ENCODE measurements at places on chromosomes 3 and 15.

GRCh38 chr3:33091746-33092145, 5.2 kb downstream of the GLB1 start:
- no peak for DNase-seq

DNA sequence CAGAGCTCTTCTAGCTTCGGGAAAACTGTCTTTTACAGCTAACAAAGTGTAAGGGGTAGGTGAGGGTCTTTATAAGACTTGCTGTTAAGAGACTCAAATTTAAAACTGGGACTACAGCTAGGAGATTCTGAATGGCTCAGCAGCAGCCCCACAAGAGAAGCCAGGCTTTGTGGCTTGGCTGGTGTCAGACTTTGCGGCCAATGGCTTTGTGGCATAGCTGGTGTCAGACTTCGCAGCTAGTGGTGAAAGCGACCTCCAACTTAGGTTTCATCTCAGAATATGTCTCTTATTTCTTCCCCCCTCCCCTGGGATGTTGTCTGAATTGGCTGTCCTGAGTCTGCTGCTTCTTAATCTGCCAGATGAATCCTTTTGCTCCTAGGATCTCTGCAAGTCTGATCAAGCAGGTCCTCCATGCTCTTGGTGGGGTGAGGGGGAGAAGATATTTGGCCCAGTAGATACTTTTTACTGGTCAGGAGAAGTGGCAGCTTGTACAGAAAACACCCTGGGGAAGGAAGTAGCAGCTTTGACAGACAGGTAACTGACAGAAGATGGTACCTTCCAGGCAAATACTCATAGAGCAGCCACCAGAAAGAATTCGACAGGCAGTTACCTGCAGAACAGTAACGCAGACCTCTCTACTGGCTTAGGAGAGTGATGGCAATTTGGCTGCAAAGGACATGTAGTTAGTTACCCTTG, 8.4 kb downstream of the BOC start:
- no peak for DNase-seq

DNA sequence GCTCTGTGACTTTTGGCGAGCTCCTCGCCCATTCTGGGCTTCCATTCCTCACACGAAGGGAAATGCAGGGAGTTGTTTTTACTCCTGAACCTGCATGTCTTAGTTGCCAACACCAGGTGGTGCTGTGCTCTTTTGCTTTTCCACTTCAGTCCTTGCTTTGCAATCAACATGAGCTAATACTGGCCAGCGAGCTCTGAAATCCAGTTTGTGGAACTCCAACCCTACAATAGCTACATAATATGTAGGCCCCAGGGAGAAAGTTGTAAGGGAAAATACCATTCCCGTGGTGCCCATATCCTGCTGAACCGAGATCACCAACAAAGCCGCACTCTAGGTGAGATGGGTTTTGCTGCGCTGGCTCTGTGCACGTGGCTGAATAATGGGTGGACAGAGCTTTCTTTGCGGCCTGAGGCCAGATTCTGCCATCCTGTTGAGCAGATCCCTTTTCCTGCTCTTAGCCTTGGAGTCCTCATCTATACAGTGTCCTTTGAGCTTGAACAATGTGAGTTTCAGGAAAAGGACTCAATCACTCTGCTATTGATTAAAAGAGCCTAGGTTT, 25.0 kb downstream of the LSM3 start:
- DNase-seq, result no peak

GRCh38 chr3:115626721-115627120, 3.4 kb downstream of the GAP43 start:
- DNase-seq, result no peak

DNA sequence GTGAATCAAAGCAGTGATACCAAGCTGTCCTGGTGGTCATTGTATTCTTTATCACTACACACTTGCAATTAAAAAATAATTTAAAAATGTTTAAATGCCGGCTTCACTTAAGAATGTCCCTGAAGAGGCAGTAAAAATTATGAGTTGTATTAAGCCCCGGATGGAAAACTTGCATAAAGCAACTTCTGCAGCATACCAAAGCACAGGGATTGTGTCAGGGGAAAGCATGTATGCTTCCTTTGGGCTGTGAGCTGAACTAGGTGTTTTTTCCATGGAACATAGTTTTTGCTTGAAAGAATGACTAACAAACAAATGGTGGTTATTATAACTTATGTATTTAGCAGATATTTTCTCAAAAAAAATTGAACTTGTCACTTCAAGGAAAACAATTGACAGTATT, 143.1 kb downstream of the ARNT2 start:
- no peak for DNase-seq

DNA sequence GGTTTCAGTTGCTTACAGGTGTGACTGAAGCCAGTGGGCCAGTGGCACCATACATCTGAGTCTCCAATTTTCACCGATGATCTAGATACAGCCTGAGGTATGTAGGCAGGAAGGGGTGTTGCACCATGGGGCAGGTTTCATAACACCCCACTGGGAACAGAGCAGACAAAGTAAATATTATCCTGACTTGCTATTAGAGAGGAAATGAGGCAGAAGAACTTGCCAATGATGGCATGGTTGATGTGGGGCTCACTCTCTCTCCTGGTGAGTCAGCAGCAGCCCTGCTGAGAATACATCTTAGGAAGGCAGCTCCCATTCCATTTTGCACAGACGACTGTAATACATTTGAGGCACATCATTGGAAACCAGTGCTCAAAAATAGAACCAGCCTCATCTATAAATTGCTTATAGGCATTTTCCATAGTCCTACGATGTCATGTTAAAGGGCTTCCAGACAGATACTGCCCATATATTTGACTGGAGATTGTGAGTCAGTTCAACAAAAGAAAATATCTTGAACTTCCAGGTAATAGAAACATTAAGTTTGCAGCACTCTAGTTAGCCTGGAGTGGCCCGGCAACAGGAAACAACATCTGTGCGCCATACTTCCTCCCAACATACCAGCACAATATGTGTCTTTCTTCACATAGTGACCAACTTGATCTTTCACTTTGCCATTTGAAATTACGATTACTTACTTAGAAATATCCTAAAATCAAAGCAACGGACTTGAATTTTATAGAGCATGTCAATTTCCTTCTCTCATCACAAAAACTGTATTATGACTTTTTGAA, 175.5 kb downstream of the NECTIN3 start:
- no peak for DNase-seq

DNA sequence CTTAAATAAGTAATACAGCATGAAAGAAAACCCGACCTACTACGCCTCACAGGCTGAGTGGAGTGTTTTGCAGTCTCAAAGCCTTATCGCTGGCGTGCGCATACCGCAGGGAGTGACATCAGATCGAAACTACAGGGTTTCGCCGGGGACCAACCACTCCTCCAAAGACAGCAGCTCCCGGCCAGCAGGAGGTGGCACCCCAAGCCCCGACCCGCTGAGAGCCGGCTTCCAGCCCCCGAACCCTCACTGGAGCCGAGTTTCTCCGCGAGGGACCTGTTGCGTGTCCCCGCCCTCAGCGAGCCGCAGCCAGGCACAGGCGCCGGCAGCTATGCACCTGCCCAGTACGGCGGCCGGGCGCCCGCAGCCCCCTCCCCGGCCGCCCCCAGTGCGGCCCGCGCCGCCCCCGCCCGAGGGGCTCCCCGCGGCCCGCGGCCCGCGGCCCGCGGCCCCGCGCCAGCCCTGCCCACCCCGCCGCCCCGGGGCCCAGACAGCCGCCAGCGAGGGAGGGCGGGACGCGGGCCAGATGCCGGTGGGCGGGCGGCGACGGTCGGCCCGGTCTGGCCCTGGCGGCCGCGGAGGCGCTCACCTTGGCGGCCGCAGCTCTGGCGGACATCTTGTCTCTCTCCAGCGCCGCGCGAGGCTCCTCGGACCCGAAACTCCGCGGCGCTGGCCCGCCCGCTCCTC, 710 bp downstream of the TJP1 start:
- no peak for DNase-seq

GRCh38 chr3:47266709-47267489, 15.7 kb downstream of the KIF9 start:
- DNase-seq, result no peak

GRCh38 chr3:21585216-21585740, 165.7 kb downstream of the ZNF385D start:
- DNase-seq, result no peak

DNA sequence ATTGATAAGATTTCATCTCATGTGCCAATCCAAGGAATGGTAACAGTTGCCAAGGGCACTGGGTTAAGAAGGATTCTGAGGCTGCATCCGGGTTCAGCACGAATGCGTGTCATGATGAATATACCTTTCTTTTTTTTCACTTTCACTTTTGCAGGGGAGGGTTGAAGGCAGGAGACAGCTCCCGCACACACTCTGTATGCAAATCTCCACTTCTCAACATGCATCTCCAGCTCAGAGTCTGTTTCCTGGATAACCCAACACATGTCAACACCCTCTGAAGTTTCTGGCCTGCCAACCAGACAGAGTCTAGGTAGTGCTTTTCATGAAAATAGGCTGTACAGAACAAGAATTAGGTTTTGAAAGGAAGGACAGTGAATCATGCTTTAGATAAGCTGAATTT, 21.6 kb downstream of the B4GALT4 start:
- no peak for DNase-seq

- no peak for DNase-seq
These were observed 265.6 kb upstream of the CDIN1 start for GRCh38 chr15:36313736-36314280.

GRCh38 chr3:57733790-57734189, 22.3 kb upstream of the SLMAP start:
- DNase-seq, result no peak

- no peak for DNase-seq
These were observed 42.0 kb downstream of the BFSP2 start for GRCh38 chr3:133441867-133442270.

- DNase-seq, result no peak
These were observed 197.7 kb downstream of the FNDC3B start for GRCh38 chr3:172236771-172237742.

DNA sequence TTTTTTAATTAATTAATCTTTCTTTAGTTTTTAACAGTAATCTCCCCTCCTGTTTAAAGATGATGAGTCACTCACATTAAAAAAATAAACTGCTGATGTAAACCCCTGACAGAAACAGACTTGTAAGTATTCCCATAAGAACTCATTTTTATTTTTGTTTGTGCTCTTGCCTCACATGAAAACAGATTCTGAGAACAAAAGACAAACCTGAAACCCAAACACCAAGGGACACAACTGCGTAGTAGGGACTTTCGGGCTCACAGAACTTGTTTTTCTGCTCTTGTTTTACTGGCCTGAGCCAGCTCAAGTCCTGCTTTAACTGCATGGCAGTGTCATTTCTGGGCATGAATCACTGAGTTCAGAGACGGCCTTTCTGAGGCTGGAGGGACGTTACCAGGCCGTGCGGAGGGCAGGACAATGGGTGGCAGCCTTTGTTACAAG, 600.8 kb downstream of the FOXP1 start:
- no peak for DNase-seq

DNA sequence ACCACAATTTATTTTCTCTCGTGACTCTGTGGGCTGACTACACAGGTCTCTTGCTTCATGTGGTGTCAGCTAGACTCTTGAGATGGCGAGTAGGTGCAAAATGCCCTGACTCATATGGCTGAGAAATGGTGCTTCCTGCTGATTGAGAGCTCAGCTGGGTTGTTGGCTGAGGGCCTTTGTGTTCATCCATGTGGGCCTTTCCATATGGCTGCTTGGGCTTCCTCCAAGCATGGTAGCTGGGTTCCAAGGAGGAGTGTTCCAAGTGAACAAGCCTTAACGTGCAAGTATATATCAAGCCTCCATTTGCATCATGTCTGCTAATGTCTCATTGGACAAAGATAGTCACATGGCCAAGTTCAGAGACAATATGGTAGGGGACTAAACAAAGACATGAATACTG, 164.0 kb downstream of the PDCD6IP start:
- DNase-seq, result no peak

GRCh38 chr15:48423896-48424475, 92.8 kb downstream of the DUT start:
- DNase-seq, result no peak

DNA sequence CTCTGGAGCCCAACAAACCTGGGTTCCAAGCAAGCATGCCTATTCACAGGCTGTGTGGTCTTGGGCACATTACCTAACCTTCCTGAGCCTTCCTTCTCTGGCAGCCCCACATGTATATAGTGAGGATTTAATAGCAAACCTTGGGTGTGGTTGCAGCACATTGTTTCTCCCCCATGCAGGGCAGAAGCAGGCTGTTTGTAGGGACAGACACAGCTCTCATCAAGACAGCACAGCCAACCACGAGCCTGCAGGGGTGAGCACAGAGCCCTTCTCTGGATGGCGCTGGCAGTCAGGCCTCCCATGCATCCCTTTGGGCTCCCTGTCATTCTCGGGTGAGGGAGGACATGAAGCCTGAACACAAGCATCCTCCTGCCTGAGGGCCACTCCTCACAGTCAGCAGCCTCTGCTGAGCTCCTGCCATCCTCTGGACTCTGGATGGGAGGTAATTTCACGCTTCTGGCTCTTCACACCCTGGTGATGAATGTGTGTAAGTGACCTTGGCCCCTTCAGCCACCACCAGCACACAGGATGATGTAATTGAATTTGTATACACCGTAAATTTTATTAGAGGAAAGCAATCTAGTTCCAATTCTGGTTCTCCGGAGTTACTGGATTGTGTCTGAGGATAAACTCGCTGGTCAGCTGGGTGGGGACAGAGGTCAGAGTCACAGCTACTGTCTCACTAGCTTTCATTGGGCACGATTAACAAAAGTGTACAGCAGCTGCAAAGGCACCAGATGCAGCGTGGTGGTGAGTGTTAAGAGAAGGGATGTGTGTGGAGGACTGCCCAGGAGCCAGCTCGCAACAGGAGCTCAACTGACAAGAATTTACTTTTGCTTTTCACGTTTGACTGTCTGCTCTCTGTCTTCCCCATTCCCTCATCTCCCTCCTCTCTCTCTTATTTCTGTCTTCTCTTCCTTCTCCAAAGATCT, 118.1 kb downstream of the CLSTN2 start:
- no peak for DNase-seq

DNA sequence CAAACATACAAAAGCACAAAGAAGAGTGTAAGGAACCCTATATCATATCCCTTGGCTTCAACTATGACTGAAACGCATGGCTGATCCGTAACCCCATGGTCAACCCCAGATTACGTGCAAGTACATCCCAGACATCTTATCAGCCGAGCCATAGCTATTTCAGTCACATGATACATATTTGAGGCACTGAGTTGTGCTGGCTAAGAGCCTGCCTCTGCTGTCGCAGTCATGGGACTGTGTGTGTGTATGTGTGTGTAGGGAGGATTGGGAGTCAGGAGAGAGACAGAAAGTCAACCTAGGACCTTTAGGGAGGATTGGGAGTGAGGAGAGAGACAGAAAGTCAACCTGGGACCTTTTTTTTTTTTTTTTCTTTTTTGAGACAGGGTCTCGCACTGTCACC, 8.4 kb downstream of the ST6GAL1 start:
- DNase-seq, result no peak

DNA sequence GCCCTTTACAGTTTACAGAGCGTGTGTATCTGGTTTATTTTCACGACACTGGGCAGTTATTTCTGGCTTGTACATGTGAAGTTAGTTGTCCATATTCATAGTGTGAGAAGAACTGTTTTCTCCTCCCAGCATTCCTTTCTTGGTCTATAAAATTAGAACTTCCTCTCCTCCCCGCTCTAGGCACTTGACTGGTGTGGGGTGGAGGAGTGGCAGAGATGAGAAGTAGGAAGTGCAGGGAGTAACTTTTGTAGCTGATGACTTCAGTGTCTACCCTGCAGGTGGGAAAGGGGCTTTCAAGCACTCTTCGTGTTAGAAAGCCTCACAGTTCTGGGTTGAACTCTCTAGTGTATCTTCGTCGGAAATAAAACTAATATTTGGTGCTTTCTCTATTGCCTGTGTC, 13.4 kb downstream of the APOD start:
- no peak for DNase-seq

GRCh38 chr3:196186651-196187573, 24.3 kb downstream of the ZDHHC19 start:
- no peak for DNase-seq
